ENCODE measurements at places on chromosomes 7 and 10.

DNA sequence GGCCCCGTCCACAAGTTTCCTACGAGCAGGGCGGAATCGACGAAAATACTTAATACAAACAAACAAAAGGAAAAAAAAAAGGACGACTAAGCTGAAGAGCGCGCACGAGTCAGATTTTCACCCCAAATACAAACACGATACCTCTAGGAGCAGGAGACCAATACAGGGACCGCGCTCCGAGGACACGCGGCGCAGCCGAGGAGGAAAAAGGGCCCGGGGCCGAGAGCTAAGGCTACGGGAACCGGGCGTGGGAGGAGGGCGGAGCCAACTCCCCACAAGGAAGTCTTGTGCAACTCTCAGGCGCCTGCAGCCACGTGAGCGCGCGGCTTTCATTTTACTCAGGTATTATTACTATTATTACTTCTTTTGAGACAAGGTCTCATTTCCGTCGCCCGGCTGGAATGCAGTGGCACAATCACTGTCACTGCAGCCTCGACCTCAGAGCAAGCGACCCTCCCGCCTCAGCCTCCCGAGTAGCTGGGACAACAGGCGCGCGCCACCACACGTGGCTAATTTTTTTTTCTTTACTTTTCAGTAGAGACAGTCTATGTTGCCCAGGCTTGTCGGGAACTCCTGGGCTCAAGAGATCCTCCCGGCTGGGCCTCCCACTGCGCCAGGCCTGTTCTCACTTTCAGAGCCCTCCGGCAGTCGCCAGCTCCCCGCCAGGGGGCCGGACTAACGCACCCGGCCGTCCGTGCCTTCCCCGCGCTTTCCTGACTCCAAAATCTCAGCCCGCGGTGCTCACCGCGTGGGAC, 1.2 kb downstream of the HNRNPF start:
- no peak for DNase-seq

DNA sequence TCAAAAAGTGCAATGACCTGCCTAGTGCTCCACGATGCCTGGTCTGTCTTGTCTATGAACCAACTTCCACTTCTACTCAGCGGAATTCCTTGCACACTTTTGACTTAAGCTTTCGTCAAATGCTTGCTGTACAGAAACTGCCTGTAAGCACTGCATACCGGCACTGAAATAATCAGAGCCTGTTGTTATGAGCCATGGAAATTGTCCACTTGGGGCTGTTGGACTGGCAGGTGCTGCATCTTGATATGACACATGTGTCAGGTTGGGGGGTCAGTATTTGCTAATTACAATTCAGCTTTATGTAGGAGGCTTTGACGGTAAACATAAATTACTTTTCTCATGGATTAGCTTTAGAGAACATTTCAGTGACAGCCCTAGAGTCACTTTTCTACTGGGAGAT, 32.0 kb upstream of the KLF6 start:
- DNase-seq, result no peak

DNA sequence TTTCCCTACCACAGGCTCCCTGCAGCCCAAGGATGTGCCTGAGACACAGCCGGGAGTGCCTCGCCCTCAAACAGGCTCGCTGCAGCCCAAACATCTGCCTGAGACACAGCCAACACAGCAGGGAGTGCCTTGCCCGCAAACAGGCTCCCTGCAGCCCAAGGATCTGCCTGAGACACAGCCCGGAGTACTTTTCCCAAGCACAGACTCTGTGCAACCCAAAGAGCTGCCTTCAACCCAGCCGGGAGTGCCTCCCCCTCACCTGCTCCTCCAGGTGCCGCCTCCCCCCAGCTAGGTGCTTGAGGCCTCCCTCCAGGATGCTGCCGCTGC, 42.9 kb downstream of the ANTXRL start:
- no peak for DNase-seq

DNA sequence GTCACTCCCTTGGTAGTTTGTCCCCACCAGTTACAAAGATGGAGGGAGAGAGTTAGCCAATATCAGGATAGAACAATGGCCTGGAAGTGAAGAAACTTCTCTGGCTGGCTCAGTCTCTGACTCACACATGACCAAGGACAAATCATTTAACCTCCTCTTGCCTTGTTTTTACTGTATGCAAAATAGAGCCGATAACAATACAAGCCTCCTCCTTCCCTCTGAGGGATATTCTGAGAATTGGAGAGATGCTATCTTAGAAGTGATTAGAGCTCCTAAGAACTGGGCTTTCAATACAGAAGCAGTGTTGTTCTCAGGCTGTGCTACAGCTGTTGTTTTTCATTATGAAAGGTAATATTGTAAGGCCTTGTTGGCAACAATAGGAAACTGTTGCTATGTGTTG, 87.7 kb upstream of the EGR2 start:
- no peak for DNase-seq

- no peak for DNase-seq
Measured at GRCh38 chr7:21106296-21106732, 319.6 kb upstream of the SP8 start.

- no peak for DNase-seq
Measured at GRCh38 chr10:119614686-119615085, 17.9 kb upstream of the TIAL1 start.

GRCh38 chr7:120033114-120033513, 239.9 kb upstream of the KCND2 start:
- DNase-seq, result no peak

- DNase-seq, result peak; percentile 86
Measured at GRCh38 chr10:80205477-80206276, at the start of gene ANXA11. TSS of gene ANXA11 (minus strand) at chr10:80205537. CDS start at chr10:80172861, 32,676 bp downstream.

- no peak for DNase-seq
Measured at GRCh38 chr10:128625926-128626325, 499.7 kb upstream of the MKI67 start.

DNA sequence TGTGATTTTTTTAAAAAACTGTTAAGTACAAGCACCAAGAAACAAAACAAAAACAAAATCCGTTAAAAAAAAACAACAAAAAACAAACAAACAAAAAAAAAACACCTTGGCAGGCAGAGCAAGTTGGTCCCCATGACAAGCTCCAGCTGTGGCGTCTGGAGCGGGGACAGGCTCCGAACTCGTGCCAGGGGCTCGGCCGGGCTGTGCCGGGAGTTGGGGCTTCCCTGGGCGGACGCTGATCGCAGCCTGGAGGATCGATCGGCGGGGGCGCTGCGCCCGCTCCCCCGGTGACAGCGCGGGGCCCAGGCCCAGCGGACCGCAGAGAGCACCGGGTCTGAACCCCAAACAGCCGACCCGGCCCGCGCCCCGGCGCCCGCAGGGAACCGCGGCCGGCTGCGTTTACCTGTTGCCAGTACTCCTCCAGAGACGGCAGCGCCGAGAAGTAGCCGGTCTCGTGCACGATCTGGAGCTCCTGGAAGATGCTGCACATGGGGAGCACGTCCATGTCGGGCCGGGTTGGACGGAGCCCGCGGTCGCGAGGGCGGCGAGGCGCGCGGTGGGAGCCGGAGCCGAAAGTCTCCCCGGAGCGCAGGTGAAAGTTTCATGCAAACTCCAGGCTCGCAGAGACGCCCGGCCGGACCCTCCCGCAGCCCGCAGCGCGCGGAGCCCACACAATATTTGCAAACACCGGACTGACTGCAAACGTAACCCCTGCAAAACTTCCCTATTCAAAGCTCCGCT, at the start of gene KLF6:
TSS of gene KLF6 (minus strand) at position 700 of the 741 bp plus-strand sequence. CDS start at position 505, 195 bp downstream.
- DNase-seq, result no peak
